Effector memory CD4-positive, alpha-beta T cell (primary cell): ENCODE measurements at places on chromosomes 3 and 15.
A peak's percentile ranks its signal among the peaks of the same experiment; 100 is the strongest.

DNA sequence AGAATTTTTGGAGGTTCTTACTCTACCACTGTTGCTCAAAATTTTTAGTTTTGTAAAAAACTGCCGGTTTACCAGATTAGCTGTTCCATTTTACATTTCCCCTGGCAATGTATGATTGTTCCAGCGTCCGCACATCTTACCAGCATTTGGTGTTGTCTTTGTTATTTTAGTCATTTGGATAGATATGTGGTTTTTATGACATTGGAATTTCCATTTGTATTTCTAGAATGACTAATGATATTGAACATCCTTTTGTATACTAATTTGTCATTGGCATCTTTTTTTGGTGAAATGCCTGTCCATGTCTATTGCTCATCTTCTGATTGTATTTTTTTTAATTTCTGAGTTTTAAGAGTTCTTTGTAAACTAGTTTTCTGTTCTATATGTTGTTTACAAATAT, 28.5 kb downstream of the LRRC28 start:
- no peaks in the 10 kb centered on the region for H3K27me3 ChIP-seq
- H3K4me3 ChIP-seq, result no peak overlapping the region
- no peak for DNase-seq
- H3K4me1 ChIP-seq, result no peaks in the 10 kb centered on the region
- no peaks in the 10 kb centered on the region for H3K36me3 ChIP-seq

DNA sequence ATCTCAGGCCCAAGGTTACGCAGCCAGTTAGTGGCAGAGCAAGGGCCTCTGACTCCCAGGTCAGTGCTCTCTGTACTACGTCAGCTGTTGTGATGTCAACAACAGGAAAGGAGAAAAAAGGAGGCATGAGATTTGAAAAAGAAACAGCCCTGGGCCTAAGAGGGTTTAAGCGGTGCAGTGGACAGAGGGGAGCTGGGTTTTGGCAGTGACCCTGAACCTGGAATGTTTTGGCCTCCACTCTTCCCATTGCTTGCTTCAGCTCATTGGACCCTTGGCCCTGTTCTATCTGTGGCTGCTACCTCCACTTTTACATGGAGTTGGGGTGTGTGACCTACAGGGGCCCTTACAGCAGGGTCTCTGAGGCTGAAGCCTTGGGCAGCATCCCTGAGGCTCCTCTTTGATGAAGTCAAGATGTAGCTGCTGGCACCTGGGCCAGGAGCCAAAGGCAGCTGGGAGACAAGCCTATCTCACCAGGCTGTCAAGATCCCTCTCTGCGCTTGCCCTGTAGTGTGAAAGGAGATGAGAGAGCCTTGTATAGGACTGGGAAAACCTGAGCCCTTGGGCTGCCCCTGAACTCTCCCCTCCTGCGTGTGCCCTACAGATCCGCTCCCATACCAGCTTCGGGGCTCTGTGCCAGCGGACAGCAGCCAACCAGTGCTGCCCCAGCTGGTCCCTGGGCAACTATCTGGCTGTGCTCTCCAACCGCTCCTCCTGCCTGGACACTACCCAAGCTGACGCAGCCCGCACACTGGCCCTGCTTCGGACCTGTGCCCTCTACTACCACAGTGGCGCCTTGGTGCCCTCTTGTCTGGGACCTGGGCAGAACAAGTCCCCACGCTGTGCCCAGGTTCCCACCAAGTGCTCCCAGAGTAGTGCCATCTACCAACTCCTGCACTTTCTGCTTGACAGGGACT, 8.7 kb downstream of the DISP2 start:
- DNase-seq, result no peak
- H3K27me3 ChIP-seq, result no peaks in the 10 kb centered on the region
- H3K4me1 ChIP-seq, result peaks cover 14% of the 10 kb centered on the region
- H3K36me3 ChIP-seq, result no peaks in the 10 kb centered on the region
- peak overlapping the region; percentile 59 for H3K4me3 ChIP-seq
- H3K27ac ChIP-seq, result peak overlapping the region; percentile 26

DNA sequence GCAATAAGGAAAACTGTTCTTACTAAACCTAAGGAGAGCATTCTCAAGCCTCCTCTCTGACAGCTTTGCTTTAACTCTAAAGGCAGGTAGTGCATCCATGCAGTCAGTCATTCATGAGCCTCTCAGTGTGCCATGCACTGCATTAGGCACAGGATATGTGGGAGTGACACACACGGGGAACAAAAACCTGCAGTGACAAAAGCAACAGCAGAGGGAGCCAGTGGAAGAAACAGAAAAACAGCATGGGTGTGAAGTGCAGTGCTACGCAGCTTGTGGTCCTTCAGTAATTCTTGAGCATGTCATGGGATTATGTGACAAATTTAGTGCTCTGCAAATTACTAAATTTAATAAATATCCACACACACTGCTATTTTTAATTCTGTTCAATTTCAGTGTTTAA, 230.7 kb downstream of the BBX start:
- DNase-seq, result no peak
- no peak overlapping the region for H3K4me3 ChIP-seq
- H3K27ac ChIP-seq, result no peak overlapping the region
- no peaks in the 10 kb centered on the region for H3K4me1 ChIP-seq

DNA sequence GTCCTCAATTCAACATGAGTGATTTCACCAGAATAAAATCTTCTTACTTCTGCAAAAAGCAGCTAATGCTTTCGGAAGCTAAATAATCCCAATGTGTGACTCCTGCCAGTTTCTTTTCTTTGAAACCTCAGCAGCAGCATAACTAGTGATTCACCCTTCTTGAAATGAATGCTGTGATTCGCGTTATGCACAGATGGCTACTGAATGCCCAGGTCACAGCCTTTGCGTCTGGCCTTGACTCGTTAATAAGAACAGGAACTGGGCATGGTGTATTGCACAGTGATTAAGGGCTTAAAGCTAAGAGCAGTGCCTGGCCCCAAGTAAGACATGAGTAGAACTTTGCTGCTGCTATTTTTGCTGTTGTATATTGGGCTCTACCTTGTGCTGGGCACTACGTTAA, 19.0 kb downstream of the CGNL1 start:
- no peaks in the 10 kb centered on the region for H3K36me3 ChIP-seq
- H3K4me1 ChIP-seq, result no peaks in the 10 kb centered on the region
- H3K27ac ChIP-seq, result no peak overlapping the region
- no peak overlapping the region for H3K4me3 ChIP-seq
- no peaks in the 10 kb centered on the region for H3K27me3 ChIP-seq

DNA sequence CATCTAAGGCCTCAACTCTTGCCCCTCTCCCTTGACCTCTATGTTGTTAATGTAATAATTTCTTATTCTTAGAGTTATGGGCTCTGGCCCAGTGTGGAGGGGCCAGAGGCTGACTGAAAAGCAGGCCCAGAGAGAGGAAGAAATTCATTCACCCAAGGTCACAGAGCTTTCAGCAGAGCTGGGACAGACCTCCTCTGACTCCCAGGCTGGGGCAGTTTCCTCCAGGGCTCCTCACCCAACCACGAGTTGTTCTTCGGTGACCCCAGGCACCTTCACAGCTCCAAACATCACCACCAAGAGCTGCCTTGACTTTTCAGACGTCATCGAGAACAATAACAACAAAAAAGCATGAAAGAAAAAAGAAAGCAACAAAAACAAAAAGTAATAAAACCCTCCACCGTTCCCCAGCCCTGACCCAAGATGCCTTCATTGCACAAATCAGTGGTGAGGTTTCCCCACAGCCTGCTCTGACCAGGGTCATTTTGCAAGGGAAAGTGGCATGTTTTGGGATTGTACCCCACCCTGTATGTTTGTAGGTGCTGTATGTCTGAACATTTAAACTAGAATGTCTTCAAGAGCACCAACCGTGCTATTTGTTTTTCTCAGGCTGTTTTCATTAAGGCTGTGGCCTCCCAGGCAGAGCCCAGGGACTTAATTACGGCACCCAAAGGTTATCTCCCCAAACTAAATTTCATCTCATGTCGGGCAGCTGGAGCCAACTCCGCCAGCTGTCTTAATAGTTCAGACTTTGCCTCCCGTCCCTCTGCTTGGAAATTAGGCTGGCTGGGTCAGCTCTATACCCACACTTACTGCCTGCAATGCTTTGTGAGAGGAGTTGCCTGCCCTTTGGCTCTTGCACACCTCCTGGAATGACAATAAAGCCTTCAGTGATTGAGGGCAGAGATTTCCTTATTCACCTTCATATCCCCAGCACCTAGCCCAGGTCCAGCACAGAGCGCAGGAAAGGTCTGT, 173.8 kb downstream of the RPLP1 start:
- DNase-seq, result no peak
- no peaks in the 10 kb centered on the region for H3K36me3 ChIP-seq
- no peak overlapping the region for H3K27ac ChIP-seq
- peaks cover 5% of the 10 kb centered on the region for H3K27me3 ChIP-seq
- H3K4me3 ChIP-seq, result no peak overlapping the region

GRCh38 chr3:52291508-52292181, 4.0 kb downstream of the GLYCTK start:
- peaks cover 11% of the 10 kb centered on the region for H3K4me1 ChIP-seq
- H3K36me3 ChIP-seq, result peaks cover 37% of the 10 kb centered on the region

- H3K36me3 ChIP-seq, result peaks cover 37% of the 10 kb centered on the region
- no peak overlapping the region for H3K4me3 ChIP-seq
- H3K4me1 ChIP-seq, result peaks cover 11% of the 10 kb centered on the region
- no peak for DNase-seq
These were observed 3.2 kb downstream of the GLYCTK start for GRCh38 chr3:52290596-52291507.
